ENCODE measurements at places on chromosomes 12 and 14. TPM values are rescaled to one million over a fixed set of nuclear protein-coding genes. Genes with fewer than 3 reads are reported as not detected.
A peak's percentile ranks its signal among the peaks of the same experiment; 100 is the strongest.

Gene SLC7A8
- not detected for total RNA-seq

Gene DBX2
- not detected for total RNA-seq

Gene DDHD1
- total RNA-seq = 9.0 TPM

Gene COQ10A
- total RNA-seq = 4.7 TPM

Gene PPP2R3C
- 31.1 TPM for total RNA-seq

Gene CLEC2B
- 0.56 TPM for total RNA-seq

- DNase-seq = no peak
These were observed 107.1 kb downstream of the NTN4 start for GRCh38 chr12:95683418-95683817.

GRCh38 chr12:15218794-15219193 lies 2.4 kb downstream of the RERG start:
- no peak for DNase-seq

DNA sequence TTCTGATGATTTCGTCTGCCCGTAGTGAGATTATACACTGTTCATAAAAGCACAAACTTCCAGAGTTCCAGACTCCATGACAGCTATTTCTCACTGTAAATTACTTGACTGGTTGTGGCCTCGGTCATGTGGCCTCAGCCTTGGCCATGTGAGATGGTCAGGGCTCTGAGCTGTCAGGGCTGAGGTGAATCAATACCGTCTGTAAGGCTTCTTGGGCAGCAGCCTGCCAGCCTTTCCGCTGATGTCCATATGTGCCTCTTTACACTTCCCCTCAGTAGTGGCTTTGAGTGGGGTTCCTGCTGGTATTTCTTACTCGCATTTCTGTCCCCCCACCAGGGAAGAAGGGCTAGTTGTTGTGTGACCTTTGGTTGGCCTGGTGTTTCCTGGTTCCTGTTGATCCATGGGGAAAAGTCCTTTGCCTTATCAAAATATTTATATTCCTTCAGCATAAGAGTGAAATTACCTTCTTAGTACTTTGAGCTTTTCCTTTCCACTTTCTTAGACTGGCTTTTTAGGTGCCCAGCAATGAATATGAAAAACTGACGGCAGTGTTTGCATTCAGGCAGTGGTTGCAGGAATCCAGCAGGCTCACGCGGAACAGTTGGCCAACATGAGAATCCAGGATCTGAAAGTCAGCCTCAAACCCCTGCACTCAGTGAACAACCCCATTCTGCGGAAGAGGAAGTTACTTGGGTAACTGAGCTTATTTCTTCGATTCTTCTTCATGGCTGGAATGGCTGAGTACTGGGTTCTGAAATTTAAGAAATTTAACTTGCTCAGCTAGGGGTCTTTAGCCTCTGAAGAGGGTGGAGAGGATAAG lies 46.1 kb downstream of the MAPKAPK5 start:
- DNase-seq = no peak

- DNase-seq = peak; percentile 83
These were observed 106.4 kb upstream of the PLEKHG7 start for GRCh38 chr12:92596383-92596782.

GRCh38 chr14:65214741-65215140 lies 112.4 kb upstream of the MAX start:
- no peak for DNase-seq

- DNase-seq = no peak
These were observed 6.8 kb upstream of the CHPT1 start for GRCh38 chr12:101690544-101691098.

DNA sequence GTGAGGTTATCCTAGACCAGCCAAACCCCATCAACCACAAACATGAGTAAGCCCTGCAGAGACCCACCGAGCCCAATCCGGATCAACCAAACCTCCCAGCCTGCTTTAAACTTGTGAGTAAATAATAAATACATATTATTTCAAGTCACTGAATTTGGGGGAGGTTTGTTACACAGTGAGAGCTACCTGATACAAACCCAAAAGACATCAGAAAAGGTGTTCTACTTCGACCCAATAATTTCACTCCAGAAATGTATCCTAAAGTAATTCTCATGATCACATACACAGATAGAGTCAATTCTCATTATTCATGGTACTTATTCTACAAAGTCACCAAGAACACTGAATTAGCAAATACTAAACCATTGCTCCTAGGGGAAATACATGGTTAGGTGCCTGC lies 16.2 kb upstream of the CORO1C start:
- no peak for DNase-seq

DNA sequence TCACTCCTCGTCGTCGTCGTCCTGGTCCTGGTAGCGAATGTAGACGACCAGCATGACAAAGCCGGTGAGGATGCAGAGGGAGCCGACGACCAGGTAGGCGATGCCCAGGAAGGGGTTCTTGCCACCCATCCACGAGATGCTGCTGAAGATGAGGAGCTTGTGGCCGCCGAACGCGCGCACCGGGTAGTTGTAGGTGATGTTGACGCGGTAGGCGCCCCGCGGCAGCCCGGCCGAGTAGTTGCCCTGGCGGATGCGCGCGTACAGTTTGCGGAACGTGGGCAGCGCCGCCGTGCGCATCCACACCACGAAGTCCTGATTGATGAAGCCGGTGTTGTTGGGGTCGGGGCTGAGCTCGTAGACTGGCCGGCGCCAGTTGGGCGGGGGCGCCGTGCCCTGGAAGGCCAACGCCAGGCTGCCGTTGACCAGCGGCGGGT lies 1.0 kb downstream of the TMEM30B start:
- DNase-seq = no peak

DNA sequence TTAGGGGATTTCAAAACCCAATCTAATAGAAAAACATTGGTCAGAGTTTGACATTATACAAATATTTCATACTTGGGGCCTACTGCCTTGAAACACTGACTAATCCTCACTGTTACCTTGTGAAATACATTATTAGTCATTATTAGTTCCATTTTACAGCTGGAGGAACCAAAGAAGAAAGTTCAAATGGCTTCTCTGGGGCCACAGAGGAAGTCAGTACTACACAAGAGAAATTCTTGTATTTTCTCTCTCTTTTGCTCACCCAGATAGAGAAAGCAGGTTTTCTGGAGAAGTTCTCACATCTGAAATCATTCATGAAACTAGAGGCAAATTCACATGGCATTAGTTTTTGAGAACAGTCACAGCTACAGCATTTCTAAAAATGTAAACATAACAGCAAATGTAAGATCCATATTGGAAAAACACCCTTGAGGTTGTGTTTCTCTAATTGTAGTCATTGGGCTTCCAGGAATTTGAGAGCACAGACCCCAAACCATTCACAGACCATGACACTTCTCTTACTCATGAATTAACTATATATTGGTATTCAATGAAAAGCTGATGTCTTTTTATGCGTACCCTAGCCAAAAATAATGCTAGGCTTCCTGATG lies 83.0 kb downstream of the LLPH start:
- DNase-seq = peak; percentile 67

GRCh38 chr12:123696207-123696606 lies 15.9 kb upstream of the ATP6V0A2 start:
- DNase-seq = no peak

DNA sequence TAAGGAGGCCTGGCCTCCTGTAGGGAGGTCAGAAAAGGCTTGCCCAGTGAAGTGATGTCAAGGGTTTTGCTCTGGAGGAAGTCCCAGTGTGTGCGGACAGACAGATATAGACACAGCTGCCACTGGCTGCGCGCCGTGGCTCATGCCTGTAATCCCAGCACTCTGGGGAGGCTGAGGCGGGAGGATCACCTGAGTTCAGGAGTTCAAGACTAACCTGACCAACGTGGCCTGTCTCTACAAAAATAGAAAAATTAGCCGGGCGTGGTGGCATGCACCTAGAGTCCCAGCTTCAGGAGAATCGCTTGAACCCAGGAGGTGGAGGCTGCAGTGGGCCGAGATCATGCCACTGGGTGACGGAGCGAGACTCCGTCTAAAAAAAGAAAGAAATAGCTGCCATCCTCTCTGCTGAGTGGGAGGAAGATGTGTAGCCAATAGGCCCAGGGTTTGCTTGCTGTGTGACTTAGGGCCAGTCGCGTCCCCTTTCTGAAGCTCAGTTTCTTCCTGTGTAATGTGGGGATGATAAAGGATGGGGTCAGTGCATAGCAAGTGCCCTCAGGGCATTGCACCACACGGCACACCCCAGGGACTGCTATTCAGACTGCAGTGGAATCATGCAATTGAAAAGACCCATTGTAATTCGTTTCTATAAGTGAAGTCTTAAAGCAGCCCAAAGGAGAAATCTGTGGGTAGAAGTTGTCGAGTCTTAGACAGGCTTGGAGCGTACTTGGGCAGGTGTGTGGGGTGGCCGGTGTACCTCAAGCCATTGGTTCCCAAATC lies 18.7 kb upstream of the MLEC start:
- no peak for DNase-seq

GRCh38 chr14:59565087-59565486 lies 11.5 kb downstream of the CCDC175 start:
- DNase-seq = peak; percentile 11

- peak; percentile 64 for DNase-seq
These were observed 2.4 kb downstream of the NR4A1 start for GRCh38 chr12:52053536-52054209.

DNA sequence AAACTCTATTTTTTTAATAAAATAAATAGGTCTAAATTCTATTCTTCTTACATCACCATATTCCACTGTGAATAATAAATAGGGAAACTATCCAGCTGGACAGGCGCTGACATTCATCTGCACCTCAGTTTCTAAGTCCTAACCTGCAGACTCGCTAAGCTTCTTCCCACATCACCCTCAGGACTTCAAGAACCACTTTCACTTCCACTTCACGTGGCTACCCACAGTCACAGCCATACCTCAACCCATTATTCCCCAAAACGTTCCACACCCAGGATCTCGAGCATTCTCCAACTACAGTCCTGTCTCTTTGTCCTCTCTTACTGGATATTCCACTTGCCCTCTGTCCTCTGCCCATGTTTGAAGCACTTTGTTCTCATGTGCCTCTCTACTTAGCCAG lies 71.1 kb downstream of the C2CD5 start:
- DNase-seq = no peak

DNA sequence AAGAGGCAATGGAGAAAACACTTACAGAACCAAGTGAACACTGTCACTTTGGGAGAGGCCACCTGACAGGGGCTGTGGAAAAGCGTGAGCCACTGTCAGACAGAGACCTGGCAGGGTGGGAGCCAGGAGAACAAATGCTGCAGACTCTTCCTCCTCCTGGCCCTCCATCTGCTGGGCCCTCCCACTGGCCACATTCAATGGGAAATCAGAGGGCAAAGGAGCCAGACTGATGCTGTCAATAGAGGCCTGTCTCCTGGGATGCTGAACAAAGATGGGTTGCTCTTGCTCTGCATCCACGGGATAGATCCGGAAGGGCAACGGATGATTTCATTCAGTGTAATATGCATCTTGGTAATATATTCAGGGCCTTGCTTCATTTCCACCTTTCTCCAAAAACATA lies 44.9 kb upstream of the BCAT1 start:
- no peak for DNase-seq

DNA sequence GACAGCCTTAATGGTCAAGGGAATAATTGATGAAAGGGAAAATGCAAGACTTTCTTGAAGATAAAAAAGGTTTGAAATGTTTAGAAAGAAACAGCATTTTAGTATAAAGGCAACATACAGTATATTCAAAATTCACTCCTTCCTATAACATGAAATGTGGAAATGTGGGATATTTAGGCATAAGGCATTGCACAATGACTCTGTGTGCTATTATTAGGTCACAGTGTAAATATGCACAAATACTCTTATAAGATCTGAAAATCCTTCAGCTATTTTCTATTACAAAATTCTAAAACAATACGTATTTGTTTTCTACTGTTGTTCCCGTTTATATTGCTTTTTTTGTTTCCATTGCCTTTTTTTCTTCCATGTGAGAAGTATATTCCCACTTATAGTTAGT lies 127.7 kb downstream of the SLC16A7 start:
- peak; percentile 40 for DNase-seq

DNA sequence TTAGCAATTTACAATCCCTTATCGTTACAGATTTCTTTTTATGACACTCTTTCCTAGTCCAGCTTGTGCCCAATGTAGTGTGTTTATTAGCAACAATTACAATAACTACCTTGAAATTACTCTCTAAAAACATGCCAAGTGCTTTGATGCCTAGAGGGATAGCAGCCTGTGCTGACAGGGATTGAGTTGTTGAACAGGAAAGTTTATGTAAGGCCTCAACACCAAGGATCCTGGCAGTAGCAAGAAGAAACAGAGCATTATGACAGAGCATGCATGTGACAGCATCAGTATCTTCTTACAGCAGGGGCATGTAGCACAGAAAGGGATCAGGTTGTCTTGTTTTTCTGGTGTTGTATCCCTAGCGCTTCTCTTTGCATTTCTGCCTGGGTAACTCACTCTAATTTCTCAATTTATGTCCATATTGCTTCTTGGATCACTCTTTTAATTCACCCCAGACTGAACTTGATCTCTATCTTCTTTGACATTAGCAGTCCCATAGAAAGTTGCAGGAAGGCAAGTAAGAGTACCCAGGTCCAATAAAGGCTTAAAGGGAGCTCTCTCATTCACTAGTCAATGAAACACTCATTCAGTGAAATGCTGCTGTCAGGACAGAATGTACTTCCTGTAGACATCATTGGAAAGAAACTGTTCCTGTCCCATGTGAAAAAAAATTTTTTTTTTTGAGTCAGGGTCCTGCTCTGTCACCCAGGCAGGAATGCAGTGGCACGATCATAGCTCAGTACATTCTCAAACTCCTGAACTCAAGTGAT lies 220.0 kb upstream of the GRIP1 start:
- DNase-seq = no peak

DNA sequence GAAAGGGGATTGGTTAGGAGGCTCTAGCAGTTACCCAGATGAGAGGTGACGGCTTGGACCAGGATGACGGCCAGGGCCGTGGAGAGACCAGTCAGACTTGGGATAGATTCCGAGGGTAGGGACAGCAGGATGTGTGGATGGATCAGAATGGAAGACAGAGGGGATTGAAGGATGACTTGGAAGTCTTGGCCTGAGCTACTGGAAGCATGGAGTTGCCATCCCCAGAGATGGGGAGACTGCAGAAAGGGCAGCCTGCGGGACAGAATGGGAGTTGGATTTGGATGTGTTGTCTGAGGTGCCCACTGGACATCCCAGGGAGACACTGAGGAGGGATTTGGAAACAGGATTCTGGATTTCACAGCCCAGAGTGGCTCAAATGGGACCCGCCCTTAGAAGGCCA lies 102.3 kb downstream of the CALM1 start:
- DNase-seq = no peak

DNA sequence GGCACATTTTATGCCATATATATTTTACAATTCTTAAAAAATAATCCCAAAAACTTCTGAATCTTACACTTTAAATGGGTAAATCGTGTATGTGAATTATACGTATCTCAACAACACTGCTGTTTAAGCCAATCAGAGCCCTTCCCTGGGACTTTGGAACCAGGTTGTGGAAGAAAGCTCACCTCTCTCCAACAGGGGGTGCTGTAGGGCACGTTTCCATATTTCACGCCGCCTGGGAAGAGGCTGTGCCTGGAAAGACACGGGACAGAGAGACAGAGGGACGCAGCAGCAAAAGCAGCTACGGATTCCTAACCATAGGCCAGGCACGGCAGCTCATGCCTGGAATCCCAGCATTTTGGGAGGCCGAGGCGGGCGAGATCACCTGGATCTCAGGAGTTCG lies 29.4 kb upstream of the FBRSL1 start:
- no peak for DNase-seq

- no peak for DNase-seq
These were observed 97.2 kb downstream of the BCL11B start for GRCh38 chr14:99174770-99175319.
